DMS79 treated with DMSO at 0.1 percent for 48 hours (cell line): ENCODE measurements at places on chromosomes 2 and 18.

DNA sequence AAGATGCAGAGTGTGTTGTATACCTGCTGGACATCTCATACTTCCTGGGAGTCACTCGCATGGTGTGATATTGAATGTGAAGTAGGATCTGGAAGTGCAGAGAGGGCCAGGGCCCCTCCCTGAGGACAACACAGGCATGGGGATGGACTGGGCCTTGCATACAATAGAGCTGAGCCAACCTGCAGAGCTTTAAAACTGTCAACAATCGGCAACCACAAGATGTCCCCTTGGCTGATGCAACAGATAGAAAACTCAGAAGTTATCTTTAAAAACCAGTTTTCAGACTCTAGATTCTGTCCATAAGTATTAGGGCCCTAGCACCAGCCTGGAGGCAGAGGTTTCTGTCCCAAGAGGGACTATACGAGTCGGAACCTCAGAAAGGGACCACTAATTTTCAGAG, 19.7 kb downstream of the EVA1A start:
- DNase-seq: no peak

- DNase-seq: no peak
Measured at GRCh38 chr2:3010001-3010400, 367.6 kb downstream of the EIPR1 start.

- DNase-seq: no peak
Measured at GRCh38 chr2:137672989-137673552, 291.2 kb upstream of the HNMT start.

DNA sequence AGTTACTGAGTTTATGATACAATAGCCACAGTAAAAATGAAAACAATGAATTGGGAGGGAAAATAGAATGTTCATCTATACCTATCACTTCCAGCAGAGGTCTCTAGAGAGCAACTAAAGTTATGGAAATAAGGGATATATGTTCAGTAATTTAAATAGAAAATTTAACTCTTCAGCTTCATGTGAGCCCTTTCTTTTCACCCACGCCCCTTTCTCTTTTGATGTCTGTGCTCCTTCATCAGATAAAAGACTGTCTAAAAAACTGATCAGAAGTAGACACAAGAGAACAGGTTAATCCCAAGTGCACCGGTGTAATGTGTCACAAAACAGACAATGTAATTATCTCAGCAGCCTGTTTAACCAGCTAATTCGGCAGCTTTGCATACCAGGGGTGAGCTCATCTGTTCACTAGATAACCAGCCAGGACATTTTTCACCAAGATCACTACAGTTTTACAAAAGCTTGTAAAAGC, 238.5 kb upstream of the ERBB4 start:
- DNase-seq: no peak

DNA sequence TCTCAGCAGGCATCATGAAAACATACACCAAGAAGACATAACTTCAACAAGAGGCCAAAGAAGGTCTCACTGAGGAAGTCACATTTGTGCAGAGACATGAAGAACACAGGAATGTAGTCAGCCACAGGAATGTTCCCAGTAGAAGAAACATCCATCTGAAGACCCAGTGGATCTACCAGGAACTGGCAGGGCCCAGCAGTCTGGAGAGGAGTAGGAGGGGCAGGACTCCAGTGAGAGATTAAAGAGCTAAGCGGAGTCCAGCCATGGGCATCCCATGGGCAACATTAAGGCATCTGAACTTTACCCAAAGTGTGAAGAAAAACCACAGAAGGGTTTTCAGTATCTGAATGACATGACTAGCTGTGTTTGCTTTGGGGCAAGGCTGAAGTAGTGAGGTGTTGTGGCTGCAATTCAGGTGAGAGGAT, 103.1 kb downstream of the UPP2 start:
- DNase-seq: no peak

DNA sequence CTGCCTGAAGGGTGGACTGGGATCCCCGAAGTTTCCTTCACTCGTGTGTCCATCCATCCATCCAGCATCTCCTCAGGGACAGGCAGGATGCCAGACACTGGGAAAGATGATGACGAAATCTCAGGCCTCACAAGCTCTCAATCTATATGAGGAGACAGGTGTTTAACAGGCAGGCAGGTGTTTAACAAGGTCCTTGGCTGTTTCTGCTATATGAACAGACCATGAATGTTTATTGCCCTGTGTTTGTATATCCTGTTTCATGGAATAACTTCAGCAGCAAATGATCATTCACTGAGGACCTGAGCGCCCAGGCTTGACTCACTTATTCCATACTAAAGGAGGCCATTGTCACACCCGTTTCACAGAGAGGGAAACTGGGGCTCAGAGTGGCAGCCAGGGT, 685.8 kb upstream of the HS6ST1 start:
- peak; percentile 89 for DNase-seq

GRCh38 chr2:67548317-67549201, 151.4 kb downstream of the ETAA1 start:
- no peak for DNase-seq

DNA sequence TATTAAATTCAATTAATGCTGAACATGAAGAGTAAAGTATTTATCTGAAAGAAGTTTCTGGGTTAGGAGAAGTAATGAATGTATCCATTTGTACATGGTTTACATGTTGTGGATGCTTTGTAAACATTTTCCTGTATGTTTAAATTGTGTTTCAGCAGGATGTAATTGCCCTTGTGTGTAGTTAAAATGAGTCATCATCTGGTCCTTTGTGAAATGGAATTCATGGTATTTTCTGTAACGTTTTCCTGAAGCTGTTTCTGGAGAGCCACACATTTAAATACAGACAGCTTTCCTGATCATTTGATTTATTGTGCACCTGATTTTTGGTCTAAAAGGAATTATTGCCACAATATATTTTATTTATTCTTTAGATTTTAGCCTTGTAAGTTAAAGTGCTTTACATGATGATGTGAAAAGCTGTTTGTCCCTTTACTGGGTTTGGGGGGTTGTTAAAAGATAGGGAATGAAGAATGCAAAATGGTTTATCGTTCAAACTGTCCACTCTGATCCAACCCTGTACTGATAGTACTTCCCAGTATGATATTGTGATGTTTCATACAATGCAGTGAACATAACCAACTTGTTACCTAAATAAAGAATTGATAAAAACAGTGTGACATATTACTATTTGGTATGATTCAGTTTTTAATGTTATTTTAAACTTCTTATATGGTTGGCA, 41.7 kb upstream of the SLC3A1 start:
- peak; percentile 9 for DNase-seq

GRCh38 chr2:106078096-106078495, 116.0 kb downstream of the UXS1 start:
- no peak for DNase-seq

DNA sequence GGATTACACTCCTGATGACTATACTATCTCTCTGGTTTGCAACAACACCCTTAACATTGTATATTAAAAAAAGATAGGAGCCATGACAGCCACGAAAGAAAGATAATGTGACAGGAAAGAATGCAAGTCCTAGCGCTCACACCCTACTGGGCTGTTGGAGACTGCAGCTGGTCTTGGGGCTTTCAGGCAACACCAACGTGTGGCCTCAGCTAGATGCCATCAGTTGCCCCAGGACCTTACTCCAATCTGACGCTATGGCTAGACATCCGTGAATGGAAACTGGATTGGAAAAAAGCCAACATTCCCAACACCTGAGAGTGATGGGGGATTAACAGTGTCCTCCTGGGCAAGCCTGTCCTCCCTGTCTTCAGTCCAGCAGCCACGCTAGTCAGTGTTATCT, 357.4 kb upstream of the GULP1 start:
- DNase-seq: no peak

DNA sequence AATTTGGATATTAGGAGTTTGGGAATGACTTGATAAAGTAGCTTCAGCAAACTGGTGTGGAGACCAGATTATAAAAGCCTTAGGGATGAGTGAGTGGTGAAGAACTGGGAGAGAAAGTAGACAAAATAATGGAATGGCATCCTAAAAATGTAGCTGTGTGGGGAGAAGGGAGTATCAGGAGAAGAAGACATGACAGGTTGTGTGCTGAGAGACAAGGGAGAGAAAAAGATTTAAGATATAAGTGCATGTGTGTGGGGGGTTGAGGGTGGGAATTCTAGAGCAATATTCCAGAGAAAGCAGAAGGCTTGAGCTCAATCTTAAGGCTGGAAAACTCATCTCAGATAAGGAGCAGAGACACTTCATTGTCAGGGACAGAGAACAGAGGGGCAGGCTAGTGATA, 159.5 kb downstream of the HNMT start:
- no peak for DNase-seq

- no peak for DNase-seq
Measured at GRCh38 chr2:99420031-99420430, 69.8 kb downstream of the REV1 start.

DNA sequence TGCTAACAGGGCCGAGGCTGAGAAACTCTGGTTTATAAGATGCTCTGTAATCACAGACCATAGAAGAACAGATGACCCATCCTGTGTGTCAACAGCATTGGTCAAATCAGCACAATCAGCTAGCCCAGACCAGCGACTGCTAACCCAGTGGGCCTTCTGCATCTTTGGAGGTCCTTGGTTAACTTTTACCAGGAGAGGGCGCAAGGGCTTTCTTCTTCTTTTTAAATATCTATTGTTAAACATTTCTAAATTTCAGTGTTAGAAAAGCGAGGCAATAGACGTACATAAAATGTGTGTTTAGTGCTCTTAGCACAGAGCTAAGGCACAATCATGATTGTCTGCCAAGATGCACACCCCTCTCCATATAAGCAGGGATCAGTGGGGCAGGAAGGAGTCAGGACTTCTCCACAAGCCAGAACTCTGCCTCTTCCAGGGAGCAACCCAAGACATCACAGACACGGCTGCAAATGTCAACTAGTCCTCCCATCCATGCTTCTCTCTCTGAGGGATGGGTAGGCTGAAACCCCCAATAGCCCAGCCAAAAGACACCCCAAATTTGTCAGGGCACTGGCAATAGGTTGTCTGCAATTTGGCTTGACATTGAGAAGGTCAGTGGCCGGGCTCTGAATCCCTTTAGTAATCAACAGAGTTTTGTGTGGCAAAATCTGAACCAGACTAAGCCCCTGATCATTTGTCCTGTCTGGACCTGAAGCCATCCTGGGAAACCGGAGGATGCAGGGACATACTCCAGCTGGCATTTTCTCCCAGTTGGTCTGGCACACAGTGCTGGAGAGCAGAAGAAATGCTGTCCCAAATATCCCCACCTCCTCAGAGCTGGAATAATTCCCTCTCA, 188.2 kb downstream of the BCL2 start:
- peak; percentile 13 for DNase-seq

GRCh38 chr2:218168016-218168415, 1.3 kb upstream of the CXCR1 start:
- DNase-seq: no peak

- DNase-seq: no peak
Measured at GRCh38 chr2:238030422-238031155, 30.2 kb upstream of the SCLY start.

GRCh38 chr2:171922230-171923022, at the start of gene HAT1:
Gene HAT1, plus strand, starts transcription at chr2:171922461. Its CDS starts 40 bp downstream, at chr2:171922501.
- DNase-seq: peak; percentile 98

DNA sequence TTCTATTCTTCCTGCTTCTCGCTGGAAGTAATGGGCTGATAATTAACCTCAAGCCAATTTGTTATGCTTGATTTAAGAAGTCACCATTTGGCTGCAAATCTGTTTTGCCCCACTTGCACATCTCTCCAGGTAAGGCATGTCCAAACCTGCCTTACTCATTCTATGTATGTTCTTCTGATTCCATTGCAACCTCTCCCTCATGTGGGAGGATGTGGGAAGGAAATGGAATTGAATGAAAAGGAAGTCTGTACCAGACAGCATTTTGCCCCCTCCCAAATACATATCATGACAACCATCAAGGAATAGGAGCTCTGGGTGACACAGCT, 131.7 kb downstream of the NRP2 start:
- peak; percentile 76 for DNase-seq

GRCh38 chr18:48173557-48173956, 235.6 kb downstream of the ZBTB7C start:
- DNase-seq: no peak

DNA sequence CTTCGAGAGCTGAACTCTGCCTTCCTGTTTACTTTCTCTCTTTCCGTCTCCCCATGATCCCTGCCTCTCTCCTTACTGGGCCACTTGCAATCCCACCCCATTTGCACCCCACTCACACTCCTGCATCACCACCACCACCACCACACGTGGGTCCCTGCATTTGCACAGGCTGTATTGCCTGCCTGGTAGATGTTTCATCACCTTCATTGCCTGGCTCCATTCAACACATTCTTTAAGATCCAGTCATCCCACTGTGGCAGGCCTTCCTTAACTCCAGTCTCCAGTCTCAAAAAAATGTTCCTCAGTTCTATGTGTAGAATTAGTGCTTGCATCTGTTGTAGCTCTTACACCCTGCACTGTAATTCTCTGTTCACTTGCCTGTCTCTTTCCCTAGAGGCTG, 13.9 kb downstream of the NOSTRIN start:
- no peak for DNase-seq

DNA sequence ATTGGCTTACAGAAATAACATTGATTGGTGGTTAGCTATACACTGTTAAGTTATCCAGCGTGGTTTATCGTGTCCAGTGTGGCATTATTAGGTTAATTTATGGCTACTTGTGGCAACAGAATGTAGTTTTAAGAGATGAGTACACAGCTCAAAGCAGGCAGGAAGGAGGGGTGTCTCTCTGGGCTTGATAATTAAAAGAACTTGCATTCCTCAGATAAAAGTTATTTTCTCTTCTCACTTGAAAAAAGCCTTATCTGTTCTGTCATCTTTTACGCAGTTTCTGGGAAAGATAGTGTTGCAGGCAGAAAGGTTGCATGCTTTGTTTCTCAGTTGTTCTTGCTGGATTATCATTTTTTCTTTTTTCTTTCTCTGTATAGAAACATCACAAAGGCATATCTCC, 154.4 kb upstream of the COL3A1 start:
- DNase-seq: no peak

DNA sequence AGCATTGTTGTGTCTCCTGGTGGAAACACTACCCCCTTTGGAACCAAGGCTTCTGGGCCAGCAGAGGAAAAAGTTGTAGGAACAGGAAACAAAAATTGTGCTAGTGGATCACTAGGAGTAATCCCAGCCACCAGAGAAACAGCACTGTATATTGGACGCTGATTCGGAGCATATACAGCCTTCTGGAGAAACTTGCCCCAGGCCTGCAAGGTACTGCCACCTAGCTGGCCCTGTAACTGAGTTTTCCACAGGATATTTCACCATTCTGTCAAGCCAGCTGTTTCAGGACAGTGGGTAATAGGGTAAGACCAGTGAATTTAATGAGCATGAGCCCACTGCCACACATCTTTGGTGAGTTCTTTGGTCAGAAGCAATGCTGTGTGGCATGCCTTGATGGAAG, 25.1 kb upstream of the EMILIN2 start:
- no peak for DNase-seq

DNA sequence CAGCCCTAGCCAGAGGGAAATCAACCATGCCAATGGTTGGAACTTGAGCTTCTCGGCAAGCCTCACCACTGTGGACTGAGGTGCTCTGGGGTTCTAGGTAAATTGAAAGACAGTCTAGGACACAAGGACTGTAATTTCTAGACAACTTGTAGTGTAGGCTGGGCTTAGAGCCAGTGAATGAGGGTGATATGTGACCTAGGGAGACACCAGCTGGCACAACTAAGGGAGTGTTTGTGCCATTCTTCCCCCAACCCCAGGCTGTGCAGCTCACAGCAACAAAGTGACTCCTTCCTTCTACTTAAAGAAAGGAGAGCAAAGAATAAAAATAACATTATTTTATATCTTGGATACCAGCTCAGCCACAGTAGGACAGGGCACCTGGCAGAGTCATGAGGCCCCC, 1690.7 kb upstream of the TMEFF2 start:
- no peak for DNase-seq

GRCh38 chr2:168944065-168944464, 43.0 kb downstream of the G6PC2 start:
- no peak for DNase-seq
